Karpas-422 (cell line): ENCODE measurements at places on chromosomes 11 and 22. TPM values are rescaled to one million over a fixed set of nuclear protein-coding genes. Genes with fewer than 3 reads are reported as not detected.

DNA sequence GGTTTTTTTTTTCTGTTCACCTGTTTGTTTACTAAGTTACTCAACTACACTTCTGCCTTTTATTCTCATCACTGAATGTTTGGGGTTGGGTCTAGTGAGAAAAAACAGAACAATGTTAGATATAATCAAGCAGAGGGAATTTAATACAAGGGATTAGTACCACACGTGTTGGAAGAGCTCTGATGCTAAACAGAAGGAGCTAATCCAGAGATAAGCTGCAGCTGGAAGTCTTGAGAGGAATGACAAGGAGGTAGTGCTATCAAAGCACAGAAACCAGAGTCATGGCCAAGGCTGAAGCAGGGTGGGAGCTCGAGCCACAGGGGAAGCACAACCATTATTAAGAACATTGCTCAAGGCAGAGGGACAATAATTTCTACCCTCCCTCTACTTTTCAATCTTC is 604.1 kb upstream of the ANO5 start:
- DNase-seq = no peak

Gene OR5A1
- total RNA-seq = 0.04 and 0.07 TPM in 2 replicates

Gene TAF6L
- 10.4 and 30.1 TPM in 2 replicates for total RNA-seq

Gene OR8D1
- total RNA-seq = not detected in 2 replicates

GRCh38 chr11:43920598-43921419 is 21.6 kb upstream of the C11orf96 start:
- no peak for DNase-seq

GRCh38 chr11:5368502-5369043 is 15.0 kb upstream of the OR51M1 start:
- no peak for DNase-seq

Gene SYNGR1
- total RNA-seq = 37.2 and 47.7 TPM in 2 replicates

DNA sequence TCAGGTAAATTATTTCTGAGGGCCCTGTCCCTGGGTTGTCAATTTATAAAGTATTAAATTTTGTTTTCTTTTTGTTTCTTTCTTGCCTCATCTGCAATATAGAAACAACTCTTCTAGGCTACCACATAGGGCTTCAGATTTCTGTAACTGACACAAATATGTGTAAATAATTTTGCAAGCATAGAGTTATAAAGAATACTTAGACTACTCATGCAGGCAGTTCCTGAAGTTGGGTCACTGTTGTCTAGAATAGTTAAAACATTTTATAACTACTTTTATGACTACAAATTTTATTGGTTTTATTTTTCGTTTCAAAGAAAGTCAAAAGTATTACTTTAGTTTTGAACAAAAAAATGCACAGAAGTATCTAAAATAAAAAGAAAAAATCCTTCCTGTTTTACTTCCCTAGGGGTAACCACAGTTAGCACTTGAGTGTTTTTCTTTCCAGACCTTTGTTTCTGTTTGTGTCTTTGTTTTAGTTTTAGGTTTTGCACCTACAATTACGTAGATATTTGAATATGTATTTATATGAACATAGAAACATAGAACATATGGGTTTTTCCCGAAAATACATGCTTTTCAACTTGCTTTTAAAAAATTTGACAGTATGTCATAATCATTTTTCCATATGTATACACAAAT is 12.4 kb upstream of the TMEM123 start:
- DNase-seq = no peak
